ENCODE measurements at places on chromosomes 12 and 14.

DNA sequence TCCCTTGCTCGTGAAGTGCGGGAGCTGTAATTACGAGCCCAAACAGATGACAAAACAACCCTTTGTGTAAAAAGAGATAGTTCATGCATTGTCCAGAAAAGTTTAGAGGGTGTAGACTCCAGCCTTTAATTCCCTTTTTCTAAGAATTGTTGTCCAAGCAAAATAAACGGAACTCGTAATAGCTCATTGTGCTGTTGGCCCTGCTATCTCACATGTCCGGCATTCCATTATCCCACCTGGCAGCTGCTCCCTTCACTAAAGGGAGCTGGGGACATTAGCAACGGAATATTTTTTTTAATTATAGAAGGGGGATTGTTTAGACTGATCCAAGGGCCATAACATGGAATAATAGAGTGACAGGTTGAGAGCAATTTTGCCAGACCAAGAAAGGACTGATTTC, 277.5 kb upstream of the TBX3 start:
- no peak for DNase-seq

- no peak for DNase-seq
Measured at GRCh38 chr14:66606826-66607225, 98.9 kb downstream of the GPHN start.

DNA sequence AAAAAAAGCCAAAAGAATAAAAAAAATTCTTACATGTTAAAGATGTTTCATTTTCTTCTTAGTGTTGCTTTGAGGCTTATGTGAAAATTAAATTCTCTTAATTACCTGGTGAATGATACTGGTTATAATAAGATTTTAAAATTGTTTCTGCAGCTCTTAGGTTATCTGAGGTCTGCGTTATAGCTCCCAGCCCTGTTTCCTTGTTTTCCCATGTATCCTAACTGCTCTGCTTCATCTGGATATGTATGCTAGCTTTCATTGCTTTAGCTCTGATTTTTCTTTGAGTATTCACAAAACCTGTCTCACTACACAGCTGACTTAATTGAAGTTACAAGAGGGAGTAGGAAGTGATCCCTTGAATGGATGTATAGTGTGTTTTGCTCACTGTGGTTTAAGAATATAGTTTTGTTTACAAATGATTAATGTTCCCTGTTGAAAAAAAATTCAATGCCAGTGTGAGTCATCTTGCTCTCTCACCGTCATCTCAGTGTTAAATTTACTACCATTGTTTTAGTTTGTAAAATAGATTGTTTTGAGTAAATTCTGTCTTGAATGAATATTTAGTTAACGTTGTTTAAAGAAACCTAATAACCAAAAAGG, 26.8 kb downstream of the CPSF6 start:
- no peak for DNase-seq

DNA sequence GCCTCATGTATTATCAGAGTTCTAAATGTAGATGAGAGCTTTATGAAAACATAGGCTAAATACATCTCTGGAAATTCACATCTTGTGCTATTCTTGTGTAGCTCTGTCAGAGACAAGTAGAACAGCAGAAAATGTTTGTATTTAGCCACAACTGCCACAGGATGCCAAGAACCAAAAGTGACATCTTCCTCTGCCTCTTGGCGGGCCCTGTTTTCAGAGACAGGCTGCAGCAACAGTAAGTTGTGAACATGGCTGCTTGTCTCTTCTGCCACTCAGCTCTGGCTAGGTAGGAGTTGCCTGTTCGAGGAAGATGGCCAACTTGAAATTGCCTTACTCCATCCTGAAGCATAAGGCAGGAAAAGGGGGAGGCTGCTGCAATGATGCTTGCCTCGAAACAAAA, 30.4 kb downstream of the SETD3 start:
- no peak for DNase-seq

DNA sequence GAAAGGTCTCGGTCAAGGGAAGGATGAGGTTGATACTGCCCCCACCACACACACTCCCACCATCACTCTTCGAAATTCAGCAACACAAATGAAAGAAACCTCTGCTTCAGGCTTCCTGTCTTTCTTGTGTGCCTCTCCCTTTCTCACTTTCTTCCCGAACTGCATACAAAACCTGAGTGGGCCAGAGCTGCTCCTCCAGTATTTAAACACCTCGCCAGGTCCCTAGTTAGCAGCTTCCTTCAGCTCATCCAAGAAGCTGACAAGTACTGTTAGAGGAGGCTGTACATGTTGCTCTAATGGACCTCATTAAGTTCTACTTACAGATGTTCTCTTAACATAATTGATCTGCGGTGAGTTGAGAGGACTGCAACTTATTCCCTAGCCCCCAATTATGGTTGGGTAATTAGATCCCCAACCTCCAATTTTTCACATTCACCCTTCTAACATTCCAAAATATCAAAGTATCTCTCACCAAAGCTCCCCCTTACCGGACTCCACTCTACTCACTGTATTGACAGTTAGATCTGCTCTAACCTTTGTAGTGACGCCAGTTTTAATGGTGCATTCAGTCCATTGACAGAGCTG, 4.1 kb upstream of the LMO3 start:
- DNase-seq: no peak

GRCh38 chr14:28757786-28758185, 8.8 kb upstream of the FOXG1 start:
- DNase-seq: no peak

GRCh38 chr12:76583301-76583700, 23.7 kb upstream of the OSBPL8 start:
- no peak for DNase-seq

GRCh38 chr14:80202888-80203562, 8.3 kb downstream of the DIO2 start:
- peak; percentile 55 for DNase-seq

Measured in NT2/D1 (cell line).